ENCODE measurements at places on chromosomes 7 and 10.

DNA sequence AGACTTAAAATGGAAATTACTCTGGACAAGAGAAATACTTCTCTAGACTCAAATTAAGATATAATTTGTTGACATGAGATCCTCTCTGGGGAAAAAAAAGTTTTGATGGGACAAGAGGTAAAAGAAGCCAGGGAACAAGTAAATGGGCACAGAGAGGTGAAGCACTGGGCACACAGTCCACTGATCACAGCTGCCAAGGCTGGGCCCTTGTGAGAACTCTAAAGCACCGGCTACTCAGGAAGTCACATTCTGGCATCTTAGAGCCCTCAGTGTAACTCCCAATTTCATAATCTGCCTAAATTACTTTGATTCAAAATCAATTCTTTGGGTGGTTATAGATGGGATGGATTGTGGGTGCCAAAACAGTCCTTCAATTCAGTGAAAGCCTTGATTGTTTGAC is 123.2 kb upstream of the CACNA2D1 start:
- peak; percentile 19 for DNase-seq

- DNase-seq = peak; percentile 57
Measured at GRCh38 chr7:150787321-150788281, 12.6 kb downstream of the TMEM176B start.

GRCh38 chr10:87867453-87867852 is 4.0 kb downstream of the PTEN start:
- no peak for DNase-seq

DNA sequence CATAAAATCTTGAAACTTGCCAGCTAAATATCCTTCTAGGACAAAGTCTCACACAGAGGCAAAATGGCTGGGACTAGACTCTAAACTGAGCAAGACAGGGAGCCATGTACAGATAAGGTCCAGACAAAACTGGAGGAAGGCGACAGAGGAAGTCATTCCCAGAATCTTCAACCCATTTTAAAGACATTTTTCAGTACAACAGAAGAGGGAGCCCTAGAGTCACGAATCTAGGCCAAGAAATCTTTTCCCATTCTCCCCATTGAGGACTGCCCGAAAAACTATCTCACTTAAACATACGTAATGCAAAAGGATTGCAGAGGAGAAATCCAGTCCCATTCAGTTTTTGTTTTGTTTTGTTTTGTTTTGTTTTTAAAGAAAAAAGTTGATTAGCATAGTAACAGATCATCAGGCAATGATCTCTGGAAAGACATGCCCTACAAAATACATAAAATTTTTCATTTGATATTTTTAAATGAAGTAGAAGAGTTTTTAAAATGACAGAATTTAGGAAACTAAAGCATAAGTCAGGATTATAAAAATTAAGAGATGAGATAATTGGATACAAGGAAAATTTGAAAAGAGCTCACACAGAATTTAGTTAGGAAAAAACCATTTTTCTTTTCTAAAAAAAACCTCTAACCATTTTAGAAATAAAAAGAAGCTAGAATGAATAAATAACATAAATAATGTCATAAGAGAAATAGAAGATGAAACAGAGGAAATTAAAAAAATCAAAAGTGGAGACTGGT is 16.9 kb upstream of the PRF1 start:
- DNase-seq = peak; percentile 17
